ENCODE measurements at places on chromosomes 12 and 14.

GRCh38 chr12:128661226-128661569 lies 162.6 kb downstream of the SLC15A4 start:
- no peak for DNase-seq

- DNase-seq, result no peak
These were observed 214.9 kb downstream of the ADAMTS20 start for GRCh38 chr12:43336962-43337555.

DNA sequence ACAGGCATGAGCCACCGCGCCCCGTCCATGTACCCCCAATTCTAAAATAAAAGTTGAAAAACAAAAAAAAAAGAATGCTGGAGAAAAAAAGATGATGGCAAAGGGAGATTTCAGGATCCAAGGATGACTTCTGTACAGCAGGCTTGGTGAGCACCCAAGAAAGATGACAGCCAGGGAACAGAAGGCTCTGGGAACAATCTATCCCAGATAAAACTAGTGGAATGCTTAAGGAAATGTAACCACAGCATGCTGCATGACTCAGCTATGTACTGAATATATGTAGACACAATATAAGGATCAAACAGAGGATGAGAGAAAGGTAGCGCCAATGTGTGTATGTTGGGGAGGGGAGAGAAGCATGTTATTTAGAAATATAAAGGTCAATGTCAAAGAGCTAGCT lies 123.7 kb upstream of the TMTC1 start:
- DNase-seq, result no peak

- no peak for DNase-seq
These were observed 17.0 kb downstream of the NAA25 start for GRCh38 chr12:112091563-112091962.

GRCh38 chr12:28698553-28698952 lies 450.5 kb upstream of the FAR2 start:
- no peak for DNase-seq

DNA sequence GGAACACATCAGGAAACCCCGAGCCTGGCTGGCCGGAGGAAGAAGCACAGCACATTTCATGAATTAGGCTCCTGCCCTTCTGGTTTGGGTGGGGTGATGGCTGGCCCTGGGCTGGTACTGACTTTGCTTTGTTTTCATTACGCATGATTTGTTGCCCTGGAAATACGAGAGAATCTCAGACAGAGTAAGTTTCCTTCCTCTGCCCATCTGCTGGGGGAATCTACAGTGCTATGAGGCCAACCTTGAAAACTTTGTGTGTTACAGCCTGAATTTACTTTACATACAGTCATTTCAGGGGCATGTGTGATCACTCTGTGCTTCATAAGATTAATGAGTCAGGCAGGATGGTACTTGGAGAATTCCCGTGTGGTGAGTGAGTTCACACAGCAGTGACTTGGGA lies 20.5 kb upstream of the SLC5A8 start:
- DNase-seq, result no peak

DNA sequence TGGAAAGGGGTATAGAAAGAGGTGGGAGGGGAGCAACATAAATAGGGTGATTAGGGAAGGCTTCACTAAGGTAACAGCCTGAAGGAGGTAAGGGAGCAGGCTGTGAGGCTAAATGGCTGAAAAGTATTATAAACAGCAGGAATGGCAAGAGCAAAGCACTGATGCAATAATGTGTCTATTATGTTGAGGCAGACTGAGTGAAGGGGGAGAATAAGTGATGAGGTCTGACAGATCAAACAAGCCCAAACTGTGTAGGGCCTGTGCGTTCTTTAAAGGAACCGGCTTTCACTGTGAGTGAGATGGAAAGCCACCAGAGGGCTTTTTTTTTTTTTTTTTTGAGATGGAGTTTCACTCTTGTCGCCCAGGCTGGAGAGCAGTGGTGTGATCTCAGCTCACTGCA lies 6.7 kb upstream of the VCPKMT start:
- no peak for DNase-seq

DNA sequence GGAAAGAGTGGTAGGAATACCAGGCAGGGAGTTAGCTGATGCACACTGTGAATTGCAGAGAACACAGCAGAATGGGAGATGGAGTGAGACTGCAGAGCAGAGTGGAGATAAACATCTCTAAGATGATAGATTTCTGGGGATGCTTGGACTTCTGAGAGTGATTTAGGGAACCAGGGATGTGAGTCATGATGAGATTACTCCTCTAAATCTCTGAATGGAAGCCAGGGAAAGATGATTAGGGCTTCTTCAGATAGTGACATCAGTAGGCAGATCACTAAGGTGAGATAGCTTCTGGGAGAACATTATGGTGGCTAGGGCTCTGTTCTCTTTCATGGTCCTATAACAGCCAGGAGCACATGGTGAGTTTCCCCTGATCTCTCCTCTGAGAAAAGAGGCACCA lies 501.5 kb upstream of the USP15 start:
- no peak for DNase-seq

GRCh38 chr14:60649875-60650372 lies 647 bp upstream of the SIX1 start:
- DNase-seq, result no peak

DNA sequence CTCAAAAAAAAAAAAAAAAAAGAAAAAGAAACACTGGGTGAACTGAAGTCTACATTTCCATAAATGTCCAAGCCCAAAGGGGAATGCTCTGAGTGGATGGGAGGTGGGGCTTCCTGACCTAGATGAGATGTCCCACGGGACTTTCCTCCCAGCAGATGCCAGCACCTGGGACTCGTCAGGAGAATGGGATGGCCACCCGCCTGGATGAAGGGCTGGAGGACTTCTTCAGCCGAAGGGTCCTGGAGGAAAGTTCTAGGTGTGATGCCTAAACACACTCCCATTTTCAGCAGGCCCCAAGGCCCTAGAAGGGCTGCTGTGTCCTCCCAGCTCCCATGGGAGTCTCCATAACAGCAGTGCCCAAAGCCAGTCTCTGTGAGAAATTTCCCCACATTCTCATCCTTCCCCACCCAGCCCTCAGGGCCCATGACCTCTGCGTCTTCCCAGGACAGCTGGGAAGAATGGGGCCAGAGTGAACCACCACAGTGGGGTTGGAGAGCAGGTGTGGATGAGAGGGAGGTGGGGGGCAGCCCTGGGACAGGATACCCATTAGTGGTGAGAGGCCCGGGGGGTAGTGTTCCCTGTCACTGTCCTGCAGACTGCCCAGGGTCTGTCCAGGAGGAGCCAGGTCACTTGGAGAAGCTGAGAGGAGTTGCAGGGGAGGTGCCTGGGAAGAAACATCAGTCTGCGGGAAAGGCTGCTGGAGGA lies 7.1 kb upstream of the CPNE6 start:
- DNase-seq, result no peak

DNA sequence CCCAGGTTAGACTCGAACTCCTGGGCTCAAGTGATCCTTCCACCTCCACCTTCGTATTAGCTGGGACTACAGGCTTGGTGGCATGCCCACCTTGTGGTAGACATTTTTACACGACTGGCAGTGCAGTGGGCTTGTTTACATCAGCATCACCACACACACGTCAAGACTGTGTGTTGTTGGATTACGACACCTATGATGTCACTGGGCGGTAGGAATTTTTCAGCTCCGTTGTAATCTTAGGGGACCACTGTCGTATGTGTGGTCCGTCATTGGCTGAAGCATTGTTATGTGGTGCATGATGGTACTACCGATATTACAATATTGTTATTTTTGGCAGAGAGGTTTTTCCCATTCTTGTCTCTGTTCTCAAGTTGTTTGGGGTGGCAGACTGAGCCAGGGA lies 50.7 kb downstream of the TSPAN9 start:
- DNase-seq, result no peak

GRCh38 chr14:68589447-68590200 lies 203.2 kb downstream of the ZFP36L1 start:
- peak; percentile 76 for DNase-seq

GRCh38 chr12:42571327-42572009 lies 18.1 kb downstream of the PRICKLE1 start:
- DNase-seq, result no peak

DNA sequence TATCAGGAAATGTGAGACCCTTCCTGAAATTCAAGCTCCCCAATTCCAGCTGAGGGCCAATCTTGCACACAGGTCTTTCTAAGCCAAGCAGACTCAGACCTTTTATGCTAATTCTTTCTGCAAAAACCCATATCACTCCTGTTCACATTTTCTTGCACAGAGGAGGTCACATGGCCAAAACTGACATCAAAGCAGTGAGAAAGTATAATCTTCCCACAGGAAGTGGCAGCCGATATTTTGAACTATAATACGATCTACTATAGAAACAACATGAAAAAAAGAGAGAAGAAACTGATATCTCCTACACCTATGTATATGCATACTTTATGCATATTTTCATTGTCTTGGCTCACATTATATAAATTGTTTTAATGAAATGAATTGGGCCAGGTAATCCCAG lies 132.9 kb upstream of the SSTR1 start:
- no peak for DNase-seq

GRCh38 chr12:66296176-66296683 lies 6.1 kb upstream of the HELB start:
- no peak for DNase-seq

DNA sequence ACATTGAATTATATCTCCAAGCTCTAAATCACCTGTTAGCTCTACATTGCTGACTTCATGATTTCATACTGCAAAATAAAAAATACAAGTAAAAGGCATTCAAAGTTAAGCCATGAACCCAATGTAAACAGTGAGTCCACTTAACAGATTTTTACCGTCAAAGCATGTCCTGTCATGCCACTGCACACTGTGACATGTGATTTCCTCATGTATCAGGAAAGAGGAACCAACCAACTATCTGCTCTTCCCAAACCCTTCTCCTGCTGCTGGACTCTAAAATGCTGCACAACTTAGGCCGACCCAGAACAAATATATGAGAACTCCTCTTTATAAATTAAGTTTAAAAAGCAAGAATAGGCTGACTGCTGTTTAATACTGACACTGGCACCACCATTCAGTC lies 37.5 kb downstream of the TM7SF3 start:
- no peak for DNase-seq

DNA sequence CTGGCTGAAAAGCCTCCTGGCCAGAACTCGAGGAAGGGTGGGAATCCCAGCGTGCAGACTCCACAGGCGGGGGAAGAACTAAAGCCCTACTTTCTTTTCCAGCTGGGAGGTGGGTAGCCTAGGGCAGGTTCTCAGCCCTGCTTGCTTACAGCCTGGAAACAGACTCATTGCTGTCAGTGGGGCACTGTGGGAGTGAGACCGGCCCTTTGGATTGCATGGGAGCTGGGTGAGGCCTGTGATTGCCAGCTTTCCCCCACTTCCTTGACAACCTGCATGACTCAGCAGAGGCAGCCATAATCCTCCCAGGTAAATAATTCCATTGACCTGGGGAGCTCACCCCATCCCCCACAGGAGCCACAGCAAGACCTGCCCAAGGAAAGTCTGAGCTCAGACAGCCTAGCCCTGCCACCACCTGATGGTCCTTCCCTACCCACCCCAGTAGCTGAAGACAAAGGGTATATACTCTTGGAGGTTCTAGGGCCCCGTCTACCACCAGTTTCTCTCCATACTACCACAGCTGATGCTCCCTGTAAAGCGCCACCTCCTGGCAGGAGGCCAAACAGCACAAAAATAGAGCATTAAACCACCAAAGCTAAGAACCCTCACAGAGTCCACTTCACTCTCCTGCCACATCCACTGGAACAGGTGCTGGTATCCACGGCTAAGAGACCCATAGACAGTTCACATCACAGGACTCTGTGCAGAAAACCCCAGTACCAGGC lies 294.1 kb downstream of the SEC23A start:
- DNase-seq, result no peak

DNA sequence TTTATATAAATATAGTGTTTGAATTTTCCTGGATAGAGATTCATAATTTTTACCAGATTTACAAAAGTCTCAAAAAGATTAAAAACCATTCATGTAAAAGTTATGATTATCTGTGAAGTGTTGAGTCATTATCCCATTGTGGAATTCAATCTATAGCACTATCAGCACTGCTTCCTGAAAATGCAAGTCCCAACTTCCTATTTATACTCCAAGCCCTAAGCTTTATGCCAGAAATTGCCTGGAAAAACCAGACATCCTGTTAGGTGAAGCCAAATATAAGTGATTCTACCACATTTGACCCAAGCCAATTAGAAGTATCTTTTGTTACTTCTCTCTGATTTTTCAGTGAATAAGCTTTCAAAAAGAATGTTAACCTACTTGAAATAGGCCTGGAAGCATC lies 129.1 kb downstream of the GPR135 start:
- no peak for DNase-seq

- no peak for DNase-seq
These were observed 816.9 kb downstream of the AACS start for GRCh38 chr12:125882141-125882540.

DNA sequence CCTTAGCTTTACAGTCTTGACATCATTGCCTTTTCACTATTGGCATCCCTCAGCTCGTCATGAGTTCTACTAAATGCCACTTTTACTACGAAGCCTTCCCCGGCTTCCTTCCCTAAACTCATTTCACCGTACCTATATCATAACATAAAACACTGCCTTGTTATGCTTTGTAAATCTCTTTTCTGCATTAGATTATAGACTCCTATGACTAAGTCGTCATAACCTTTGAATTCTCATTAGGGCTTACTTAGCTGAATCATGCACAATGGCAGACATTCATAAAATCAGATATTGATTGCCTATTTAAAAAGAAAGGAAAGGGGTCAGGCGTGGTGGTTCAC lies 21.0 kb downstream of the BTG1 start:
- no peak for DNase-seq

DNA sequence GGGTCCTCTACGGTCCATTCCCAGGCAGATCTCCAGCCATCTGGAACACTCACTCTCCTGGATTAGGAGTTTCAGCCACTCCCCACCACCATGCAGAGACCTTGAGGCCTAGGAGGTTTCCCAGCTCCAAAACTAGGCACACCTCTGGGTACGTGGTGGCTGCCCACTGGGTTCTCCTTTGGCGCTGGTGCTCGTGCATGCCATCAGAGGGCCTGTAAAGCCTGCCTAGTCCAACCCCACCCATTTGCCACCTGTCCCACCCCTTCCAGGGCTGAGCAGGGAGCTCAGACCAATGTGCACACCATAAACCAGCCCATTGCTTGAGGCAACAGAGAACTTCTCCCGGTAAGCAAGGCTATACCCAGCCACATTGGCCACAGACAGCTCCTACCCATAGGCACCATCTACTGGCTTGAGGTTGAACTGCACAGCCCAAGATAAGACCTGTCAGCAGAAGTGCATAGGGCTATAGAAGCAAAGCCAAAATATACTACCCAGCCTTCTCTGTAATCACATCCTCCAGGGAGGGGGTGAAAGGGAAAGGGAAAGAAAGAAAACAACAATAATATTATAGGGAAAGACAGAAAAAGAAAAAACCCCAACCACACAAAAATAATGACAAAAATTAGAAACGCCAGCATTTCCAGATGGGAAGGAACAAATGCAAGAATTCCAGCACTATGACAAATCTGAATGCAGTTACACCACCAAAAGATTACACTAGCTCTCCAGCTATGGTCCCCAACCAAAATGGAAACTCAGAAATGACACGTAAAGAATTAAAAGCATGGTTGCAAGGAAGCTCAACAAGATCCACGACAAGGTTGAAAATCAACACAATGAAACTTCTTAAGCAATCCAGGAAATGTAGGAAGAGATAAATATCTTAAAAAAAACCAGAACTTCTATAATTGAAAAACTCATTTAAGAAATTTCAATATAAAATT lies 111.9 kb upstream of the CCDC175 start:
- DNase-seq, result no peak

- DNase-seq, result peak; percentile 12
These were observed 557.3 kb upstream of the MIS18BP1 start for GRCh38 chr14:45810152-45810872.

Measured in right kidney (tissue), 9 donors.